ENCODE measurements at places on chromosomes 11 and 22. TPM values are rescaled to one million over a fixed set of nuclear protein-coding genes. Genes with fewer than 3 reads are reported as not detected.

Gene TMEM86A
- 0.52 TPM for total RNA-seq

Gene SLC6A5
- not detected for total RNA-seq

Gene NDUFC2
- total RNA-seq = 211 TPM

Gene HMOX1
- total RNA-seq = 0.39 TPM

Gene CXCR5
- total RNA-seq = 1.6 TPM

Gene MMP7
- not detected for total RNA-seq

Gene KCNK4
- total RNA-seq = not detected

- no peak overlapping the region for H3K4me3 ChIP-seq
- no peaks in the 10 kb centered on the region for H3K27me3 ChIP-seq
- no peak for DNase-seq
- H3K4me1 ChIP-seq = peaks cover 5% of the 10 kb centered on the region
- H3K36me3 ChIP-seq = peaks cover 1% of the 10 kb centered on the region
These were observed 18.0 kb upstream of the BID start for GRCh38 chr22:17792299-17792698.

GRCh38 chr22:27785831-27786230, 15.7 kb downstream of the MN1 start:
- no peaks in the 10 kb centered on the region for H3K36me3 ChIP-seq
- DNase-seq = no peak
- H3K27me3 ChIP-seq = peaks cover 5% of the 10 kb centered on the region
- no peaks in the 10 kb centered on the region for H3K4me1 ChIP-seq

DNA sequence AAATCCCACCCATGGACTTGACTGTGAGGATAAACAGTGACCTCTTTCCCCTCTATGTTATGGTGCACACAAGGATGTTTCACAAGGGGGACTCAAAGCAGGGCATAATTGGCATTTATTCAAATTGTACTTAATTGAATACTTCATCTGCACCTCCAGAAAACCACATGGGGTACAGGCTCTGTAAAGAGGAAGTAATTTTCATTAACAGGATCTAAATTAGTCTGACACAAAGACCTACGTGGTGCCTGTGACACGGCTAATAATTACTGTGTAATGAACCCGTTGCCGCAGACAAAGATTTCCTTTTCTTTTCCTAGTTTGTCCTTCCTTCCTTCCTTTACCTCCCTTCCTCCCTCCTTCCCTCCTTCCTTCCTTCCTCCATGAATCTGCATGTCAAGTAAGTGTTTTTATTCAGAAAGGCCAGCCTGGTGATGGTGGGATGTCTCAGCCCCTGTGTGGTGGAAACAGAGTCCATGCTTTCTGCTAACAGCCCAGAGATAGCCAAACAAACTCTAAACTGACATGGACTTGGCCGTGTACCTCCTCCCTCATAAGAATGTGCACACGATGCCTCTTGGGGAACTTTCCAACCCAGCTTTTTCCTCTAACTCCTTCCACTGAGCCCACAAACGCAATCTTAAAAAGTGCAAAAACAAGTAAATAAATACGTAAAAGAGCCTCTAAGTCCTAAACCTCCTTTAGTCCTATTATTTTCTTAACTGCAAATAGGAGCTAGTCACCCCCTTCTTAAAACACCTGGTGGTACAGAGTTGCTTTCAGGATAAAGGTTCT, 118.8 kb downstream of the INSC start:
- no peak overlapping the region for H3K4me3 ChIP-seq
- no peak for DNase-seq
- no peak overlapping the region for H3K27ac ChIP-seq
- H3K36me3 ChIP-seq = no peaks in the 10 kb centered on the region
- H3K4me1 ChIP-seq = no peaks in the 10 kb centered on the region
- H3K27me3 ChIP-seq = no peaks in the 10 kb centered on the region

DNA sequence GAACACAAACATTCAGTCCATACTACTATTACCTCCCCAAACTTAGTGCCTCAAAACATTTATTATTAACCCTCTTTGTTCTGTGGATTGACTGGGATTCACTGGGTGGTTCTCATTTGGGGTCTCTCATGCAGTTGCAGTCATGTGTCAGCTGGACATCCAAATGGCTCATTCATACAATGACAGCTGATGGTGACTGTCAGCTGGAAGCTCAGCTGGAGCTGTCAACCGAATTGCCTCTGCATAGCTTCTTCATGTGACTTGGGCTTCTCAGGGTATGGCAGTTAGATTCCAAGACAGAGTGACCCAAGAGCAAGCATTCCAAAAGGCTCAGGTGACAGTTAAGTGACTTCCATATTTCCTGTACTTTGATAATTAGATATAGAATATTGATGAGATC, 85.2 kb downstream of the CCDC34 start:
- no peaks in the 10 kb centered on the region for H3K36me3 ChIP-seq
- H3K27ac ChIP-seq = no peak overlapping the region
- no peak for DNase-seq
- peaks cover 21% of the 10 kb centered on the region for H3K27me3 ChIP-seq

DNA sequence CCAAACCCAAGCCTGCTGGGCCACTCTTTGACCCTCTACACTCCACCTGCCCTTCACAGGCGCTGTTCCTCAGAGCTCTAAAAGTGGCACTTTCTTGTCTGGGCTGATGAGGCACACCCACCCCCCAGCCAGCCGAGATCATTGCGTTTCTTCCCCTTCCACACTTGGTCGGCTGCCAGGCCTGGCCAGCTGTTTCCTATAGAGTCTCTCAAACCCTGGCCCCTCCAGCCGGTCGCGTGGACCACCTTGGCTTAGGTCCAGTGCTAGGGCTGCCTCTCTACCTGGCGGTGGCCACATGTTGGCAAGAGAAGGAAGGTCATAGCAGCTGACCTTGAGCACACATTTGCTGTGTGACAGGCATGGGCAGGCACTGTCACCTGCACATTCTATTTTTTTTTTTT, 60.6 kb downstream of the PPP6R2 start:
- H3K4me3 ChIP-seq = no peak overlapping the region
- H3K4me1 ChIP-seq = peaks cover 13% of the 10 kb centered on the region

DNA sequence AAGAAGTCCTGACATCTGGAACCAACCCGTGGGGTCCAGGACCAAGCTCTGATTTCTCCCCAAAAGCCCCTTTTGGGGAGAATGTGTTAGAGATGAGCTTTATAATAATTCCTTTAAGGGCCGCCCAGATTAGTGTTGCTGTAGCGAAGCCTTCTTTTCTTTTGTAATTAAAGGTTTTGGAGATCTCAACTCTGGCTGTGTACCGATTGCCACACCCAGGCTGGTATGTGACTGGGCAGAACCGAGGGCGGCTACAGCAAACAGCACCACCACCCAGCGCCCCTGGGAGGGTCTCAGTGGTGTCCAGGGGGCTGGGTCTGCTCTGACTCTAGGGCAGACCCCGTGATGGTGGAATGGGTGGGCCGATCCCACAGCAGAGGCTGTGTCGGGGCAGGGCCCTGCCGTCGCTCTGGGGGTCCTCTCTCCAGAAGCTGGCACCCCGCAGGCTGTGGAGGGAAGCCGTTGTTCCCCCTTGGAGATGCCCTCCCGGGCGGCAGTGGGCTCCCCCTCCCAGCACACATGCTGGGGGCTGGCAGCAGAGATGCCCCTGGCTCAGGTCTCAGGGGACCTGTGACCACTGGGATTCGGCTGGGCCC, 31.0 kb downstream of the TPCN2 start:
- peaks cover 13% of the 10 kb centered on the region for H3K4me1 ChIP-seq
- no peak overlapping the region for H3K4me3 ChIP-seq

DNA sequence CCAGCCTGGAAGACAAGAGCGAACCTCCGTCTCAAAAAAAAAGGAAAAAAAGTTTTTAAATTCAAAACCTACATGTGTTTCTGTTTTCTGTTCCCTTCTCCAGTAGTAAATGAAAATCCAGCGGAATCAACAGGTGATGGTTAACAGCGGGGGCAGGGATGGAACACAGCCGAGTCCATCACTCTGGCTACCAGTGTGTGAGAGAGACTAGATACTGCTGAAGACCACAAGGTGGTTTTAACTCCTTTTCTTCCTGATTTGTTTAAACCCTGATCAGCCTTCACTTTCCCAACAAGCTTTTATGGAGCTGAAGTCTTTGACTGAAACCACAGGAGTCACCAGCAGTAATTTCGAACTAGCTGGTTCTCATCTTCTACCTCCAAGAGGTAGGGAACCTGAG, 3.6 kb upstream of the ARHGAP32 start:
- H3K4me1 ChIP-seq = no peaks in the 10 kb centered on the region
- H3K27me3 ChIP-seq = no peaks in the 10 kb centered on the region
- no peak overlapping the region for H3K27ac ChIP-seq
- no peak overlapping the region for H3K4me3 ChIP-seq

DNA sequence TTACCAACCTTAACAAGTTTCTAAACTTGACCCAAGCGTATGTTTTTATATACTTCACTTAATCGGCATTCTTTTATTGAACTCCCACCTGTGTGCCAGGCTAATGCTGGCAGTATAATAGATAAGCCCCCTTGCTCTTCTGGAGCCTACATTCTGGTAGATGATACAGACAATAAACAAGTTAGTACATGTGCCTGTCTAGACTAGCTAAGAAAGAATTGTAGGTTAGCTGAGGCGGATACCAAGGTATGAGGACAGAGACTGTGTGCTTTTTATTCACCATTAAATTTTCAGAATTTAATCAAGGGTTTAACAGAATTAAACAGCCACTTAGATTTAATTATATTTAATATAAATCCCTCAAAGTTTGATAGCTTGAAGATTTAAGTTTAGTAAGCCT, 45.7 kb downstream of the TTC17 start:
- no peak overlapping the region for H3K4me3 ChIP-seq
- H3K27me3 ChIP-seq = no peaks in the 10 kb centered on the region
- H3K27ac ChIP-seq = no peak overlapping the region
- H3K4me1 ChIP-seq = peaks cover 10% of the 10 kb centered on the region
- peaks cover 45% of the 10 kb centered on the region for H3K36me3 ChIP-seq
- no peak for DNase-seq

All from activated naive CD8-positive, alpha-beta T cell treated with anti-CD3 and anti-CD28 coated beads for 36 hours (primary cell).